ENCODE measurements at places on chromosomes 1 and 21.

GRCh38 chr1:213719462-213719861, 268.3 kb upstream of the PROX1 start:
- DNase-seq: no peak

DNA sequence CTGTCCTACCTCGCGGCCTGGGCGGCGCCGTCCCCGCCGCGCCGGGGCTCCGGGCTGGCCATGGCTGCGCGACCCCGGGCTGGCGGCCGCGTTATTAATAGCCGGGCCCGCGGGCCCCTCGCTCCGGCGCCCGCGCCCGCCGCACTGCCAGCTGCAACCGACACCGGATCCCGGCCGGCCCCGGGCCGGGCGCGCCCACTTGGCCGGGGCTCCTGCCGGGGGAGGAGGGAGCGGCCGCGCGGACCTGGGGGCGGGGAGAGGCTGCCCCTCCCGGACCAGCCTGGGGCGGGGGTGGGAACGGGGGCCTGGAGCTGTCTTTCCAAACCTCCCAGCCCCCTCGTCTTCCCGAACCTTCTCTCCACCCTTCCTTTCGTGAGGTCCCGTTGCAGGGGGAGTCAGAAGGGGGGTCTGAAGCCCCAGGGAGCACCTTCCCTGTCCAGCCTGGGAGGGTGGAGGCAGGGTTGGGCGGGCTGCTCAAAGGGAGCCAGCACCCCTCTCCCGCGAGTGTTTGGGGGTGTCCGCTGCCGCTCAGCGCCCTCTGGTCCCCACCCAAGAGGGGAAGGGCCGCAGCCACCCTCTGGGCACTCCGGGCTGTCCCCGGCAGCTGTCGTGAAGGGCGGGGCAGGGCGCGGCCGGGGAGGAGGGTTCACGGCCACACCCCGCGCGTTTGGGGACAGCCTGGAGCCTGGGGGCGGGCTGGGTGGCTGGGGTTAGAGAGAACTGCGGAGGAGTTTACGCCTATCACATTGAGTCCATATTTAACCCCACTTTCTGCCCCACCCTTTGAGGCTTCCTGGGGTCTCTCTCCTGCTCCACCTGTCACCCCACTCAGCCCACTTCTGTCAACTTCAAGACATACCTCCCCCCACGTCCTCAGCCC, at the start of gene SYNC:
TSS of gene SYNC (minus strand) at position 172 of the 880 bp plus-strand sequence. CDS start at position 62, 110 bp downstream.
- peak; percentile 11 for DNase-seq

- no peak for DNase-seq
Measured at GRCh38 chr1:66542314-66542713, 8.4 kb downstream of the SGIP1 start.

- DNase-seq: no peak
Measured at GRCh38 chr1:220966041-220966440, 86.8 kb downstream of the HLX start.

GRCh38 chr1:1359664-1360468, 1.5 kb upstream of the MXRA8 start:
- no peak for DNase-seq

DNA sequence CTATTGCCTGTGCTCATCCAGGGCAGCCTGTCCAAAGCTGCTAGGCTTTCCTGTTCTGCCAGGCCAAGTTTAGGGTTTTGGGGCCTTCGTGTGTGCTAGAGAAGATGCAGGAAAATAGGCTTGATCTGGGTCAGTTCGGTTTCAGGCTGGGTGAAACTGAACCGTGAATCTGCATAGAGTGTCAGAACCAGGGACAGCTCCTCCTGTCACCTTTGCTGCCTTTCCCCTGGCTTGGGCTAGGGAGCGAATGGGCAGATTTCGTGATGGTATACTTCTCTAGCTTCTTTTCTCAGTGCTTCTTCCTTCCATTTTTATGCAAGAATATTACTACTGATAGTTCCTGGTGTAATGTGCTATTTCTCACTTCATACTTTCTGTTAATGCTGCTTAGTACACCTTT, 6.0 kb upstream of the AGO1 start:
- DNase-seq: no peak

- peak; percentile 68 for DNase-seq
Measured at GRCh38 chr1:62687903-62688686, at the start of gene DOCK7. Gene DOCK7, minus strand, starts transcription at chr1:62688386. Its CDS starts 122 bp downstream, at chr1:62688264.

DNA sequence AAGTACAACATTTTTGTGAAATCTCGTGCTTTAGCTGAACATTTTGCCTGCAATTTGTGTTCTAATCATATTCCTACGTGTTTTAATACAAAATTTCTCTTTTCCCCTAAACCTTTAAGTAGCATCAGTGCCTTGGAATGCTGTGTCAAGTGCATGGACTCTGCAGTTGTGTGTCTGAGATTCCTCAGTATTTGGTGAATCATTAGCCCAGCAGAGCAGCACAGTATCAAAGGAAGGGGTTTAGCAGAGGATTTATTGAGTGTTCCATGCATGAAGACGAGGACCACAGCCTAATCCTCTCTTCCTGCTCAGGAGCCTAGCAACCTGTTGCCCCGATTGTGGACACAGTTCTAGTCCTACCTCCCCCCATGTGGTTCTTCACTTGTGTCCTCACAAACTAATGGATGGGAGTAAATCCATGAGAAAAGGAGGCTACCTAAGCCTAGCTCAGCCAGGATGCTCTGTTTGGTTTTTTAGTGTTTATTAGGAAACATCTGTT, 29.3 kb upstream of the PCP4 start:
- no peak for DNase-seq

GRCh38 chr1:60427701-60428100, 354.1 kb upstream of the C1orf87 start:
- no peak for DNase-seq

DNA sequence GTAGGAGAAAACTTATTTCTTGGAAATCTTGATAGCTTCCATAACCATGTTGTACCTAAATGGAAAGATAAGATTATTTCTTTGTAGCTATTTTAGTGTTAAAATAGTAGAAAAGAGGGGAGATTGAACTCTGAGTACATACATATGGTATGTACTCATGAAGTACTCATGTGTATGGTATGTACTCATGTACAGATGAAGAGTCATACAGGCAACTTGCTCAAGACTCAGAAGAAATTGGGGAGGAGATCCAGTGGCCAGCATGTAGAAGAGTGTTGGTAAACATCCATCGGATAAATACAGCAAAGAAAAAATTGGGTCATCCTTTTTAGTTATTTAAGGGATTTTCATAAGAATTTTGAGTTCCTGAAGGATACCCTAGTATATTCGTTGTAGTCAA, 29.0 kb downstream of the MDM4 start:
- no peak for DNase-seq

DNA sequence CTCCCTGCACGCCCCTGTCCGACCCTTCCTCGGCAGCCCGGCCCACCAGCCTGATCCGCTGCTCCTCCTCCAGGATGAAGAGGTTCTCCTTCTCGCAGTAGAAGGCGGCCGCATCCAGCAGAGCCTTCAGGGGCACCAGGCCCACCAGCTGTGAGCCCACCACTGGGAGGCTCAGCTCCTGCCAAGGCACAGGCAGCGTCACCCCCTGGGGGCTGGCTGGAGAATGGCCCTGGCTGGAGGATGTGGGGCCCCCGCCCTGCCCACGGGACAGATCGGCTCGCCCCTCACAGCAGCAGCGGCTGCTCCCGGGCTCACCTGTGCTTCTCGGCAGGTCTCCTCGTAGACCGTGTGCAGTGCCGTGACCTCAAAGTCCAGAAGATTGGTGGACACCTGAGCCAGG, 5.3 kb downstream of the FTCD start:
- DNase-seq: no peak

- no peak for DNase-seq
Measured at GRCh38 chr1:162918151-162918754, 57.3 kb upstream of the CCDC190 start.

DNA sequence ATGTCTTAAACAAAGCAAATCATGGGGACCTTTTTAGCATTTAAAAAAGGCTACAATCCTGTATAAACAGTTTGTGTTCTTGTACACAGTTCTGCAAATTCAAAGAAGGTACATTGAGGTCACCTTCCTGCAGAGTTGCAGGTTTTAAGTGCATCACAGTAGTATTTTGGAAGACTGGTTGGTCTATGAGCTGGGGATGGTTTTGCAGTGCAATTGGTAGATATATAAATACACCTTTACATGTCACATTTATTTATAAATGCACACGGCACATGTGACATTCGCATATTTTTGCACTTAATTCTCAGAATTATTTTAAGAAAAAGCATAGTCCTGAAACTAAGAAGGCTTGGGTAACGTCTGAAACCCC, 599 bp upstream of the ITPKB start:
- DNase-seq: no peak

DNA sequence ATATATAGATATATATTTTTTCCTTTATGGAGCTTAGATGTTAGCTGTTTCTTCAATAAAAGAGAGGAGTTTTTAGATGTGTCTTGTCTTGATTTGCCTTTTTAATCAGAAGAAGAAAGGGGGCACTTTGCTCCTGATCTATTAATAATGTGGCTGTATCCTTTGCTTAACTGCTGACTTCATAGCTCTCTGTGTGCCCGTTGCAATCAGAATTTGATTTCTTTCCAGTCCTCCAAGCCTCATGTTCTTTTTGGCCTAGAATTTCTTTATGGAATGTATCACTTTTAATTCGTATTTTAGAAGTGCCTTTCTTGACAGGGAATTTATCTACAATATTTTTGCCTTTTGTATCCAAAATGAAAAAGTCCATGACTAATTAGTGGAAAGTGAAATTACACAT, 85.3 kb downstream of the C1orf21 start:
- no peak for DNase-seq

DNA sequence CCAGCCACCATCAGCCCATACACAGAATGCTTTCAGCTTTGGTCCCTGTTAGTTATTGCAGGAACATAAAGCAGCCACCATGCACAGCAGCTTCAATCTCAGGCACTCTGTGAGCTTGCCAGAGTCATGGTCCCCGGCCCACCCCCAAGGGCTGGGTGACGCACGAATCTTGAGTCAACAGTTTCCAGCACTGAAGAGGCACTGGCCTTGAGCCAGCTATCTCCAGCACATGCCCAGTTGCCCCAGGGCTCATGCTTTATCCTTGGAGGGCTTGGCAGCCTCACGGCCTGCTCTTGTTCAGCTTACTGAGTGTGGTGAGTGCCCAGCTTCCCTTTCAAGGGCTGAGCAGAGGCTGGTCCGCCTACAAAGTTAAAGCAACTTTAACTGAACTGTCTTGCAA, 200.7 kb upstream of the RAB4A start:
- no peak for DNase-seq

- no peak for DNase-seq
Measured at GRCh38 chr1:117964290-117965038, 34.9 kb downstream of the WDR3 start.

GRCh38 chr1:219954736-219955421, 26.5 kb upstream of the SLC30A10 start:
- DNase-seq: no peak

DNA sequence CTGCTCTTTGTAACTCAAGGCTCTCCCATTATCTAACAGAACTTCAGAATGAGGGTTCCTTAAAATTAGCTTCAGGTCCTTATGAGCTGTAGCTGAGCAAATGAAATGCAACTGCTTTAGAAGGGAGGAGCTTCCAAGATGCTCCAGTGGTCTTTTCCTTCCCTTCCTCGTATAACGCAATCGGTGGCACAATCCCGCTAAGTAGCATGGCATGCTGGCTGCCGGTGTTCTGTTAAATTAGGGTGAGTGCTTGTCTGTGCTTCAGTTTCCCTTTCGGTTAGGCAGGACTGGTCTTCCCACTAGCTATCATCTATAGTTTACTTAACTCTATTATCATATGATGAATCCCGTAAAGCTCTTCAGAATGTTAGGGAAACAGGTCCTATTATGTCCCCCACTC, 917 bp downstream of the KIAA0040 start:
- peak; percentile 25 for DNase-seq

GRCh38 chr1:248793592-248793991, 32.1 kb downstream of the SH3BP5L start:
- DNase-seq: no peak

- DNase-seq: peak; percentile 89
Measured at GRCh38 chr1:155978325-155978972, at the start of gene ARHGEF2. Gene ARHGEF2, minus strand, starts transcription at chr1:155978547. Its CDS starts 120 bp downstream, at chr1:155978427.

DNA sequence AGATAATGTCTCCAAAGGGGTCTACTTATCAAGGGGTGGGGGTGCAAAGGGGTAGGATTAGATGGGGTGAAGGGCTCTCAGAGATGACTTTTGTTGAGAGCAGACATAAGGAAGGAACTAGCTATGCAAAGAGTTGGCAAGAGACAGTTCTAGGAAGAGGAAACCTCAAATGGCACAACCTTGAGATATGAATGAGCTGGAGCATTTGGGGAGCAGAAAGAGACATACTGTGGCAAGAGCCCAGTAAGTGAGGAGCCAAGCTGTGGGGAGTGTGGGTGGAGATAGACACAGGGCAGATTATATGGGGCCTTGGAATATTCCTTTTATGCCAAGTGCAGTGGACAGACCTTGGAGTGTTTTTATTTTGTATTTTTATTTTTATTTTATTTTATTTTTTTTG, 84.8 kb upstream of the BTG3 start:
- no peak for DNase-seq

DNA sequence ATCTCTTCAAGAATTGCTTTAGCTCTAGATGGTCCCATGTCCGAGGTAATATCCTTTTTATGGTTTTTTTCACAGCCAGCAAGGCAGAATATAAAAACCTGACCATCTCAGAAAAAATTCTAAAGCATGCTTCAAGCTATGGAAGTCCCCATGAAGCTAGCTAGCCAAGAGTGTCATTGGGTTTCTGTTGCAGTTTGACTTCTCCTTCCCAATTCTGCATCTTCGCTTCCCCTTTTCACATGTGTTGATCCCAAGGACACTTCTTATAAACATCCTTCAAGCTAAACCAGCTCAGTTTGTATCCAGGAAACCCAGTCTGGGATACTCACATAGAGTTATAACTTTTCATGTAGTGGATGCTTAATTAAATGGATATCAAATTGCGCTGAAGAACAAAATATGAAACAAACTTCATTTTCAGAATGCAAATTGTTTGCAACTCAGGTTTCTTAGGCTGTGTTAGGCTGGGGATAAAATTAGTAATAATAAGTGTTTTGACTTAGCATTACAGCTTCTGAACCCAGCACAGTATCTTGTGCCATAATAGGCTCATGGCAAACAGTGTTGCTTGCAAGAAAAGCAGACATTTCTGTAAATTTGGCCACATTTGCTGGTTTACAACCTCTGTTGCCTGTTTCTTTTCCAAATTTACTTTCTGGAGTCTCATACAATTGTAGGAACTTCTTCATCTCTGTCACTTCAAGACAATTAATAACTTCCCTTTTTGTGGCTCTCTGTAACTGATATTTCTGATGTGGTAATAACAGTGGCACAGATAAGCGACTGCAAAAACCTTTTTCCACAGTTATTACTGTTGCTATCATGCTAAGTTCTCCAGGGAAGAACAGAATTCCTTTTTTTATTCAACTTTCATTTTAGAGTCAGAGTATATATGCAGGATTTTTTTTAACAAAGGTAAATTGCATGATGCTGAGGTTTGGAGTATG, 53.2 kb downstream of the NCAM2 start:
- no peak for DNase-seq

GRCh38 chr1:58585581-58586151, 8.6 kb upstream of the TACSTD2 start:
- no peak for DNase-seq

Data from activated CD4-positive, alpha-beta T cell treated with anti-CD3 and anti-CD28 coated beads, Interleukin-2, amount 50 U/mL, for 48 hours (primary cell).